ENCODE measurements at places on chromosomes 2 and 18.

DNA sequence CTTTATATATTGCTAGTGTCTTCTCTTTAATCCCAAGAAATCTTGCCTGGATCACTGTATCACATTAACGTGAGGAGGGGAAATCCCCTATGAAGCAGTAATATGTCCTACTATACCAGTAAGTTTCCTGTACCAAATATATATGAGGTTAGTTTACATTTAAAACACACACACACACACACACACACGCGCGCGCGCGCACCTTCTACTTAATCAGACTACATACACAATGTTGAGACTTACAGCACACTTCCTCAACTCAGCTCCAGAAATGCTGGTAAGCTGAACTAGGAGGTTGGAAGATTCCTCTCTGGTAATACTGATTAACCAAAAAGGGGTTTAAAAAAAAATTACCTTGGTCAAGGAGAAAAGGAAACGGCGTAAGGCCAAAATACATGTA, 49.3 kb downstream of the USP34 start:
- peak; percentile 7 for DNase-seq

GRCh38 chr2:70906439-70907005, 29.2 kb upstream of the ATP6V1B1 start:
- DNase-seq: no peak

DNA sequence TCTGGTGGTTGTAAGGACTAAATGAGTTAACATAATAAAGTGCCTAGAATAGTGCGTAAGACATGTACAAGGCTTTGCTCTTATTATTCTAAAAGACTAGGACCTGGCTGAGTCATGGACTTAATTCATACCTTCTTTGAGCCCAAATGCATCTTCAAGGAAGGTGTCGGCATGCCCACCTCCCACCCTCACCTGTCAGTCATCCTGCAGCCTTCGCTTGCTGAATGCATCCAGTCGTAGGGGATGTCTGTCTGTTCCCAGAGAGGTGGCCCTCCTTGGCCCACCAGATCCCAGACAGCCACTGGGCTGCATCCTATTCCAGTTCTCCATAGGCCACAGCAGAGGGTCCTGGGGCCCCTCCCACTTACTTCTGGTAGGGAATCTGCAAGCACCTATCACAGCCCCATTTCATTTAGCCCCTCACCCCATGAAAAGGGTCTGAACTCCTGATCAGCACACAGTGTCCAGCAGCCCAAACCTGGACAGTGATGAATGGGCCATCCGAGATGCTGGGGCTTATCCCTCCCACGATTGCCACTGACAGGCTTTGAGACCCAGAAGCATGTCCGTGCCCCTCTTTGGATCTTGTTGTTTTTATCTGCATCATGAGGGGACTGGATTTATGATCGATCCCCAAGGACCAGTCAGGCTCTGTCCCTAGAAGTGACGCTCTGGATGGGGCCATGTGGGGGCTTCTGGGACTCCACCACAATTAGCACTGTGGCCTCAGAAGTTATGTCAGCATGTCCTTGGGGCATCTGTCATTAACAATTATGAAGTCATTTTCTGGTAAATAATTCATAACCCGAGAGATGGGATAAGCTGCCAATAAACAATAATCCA, 101.1 kb downstream of the KLHL29 start:
- DNase-seq: no peak

- DNase-seq: no peak
These were observed 24.5 kb downstream of the SLC66A2 start for GRCh38 chr18:79926715-79927606.

- DNase-seq: no peak
These were observed 526.9 kb downstream of the TMEM182 start for GRCh38 chr2:103288696-103289095.

DNA sequence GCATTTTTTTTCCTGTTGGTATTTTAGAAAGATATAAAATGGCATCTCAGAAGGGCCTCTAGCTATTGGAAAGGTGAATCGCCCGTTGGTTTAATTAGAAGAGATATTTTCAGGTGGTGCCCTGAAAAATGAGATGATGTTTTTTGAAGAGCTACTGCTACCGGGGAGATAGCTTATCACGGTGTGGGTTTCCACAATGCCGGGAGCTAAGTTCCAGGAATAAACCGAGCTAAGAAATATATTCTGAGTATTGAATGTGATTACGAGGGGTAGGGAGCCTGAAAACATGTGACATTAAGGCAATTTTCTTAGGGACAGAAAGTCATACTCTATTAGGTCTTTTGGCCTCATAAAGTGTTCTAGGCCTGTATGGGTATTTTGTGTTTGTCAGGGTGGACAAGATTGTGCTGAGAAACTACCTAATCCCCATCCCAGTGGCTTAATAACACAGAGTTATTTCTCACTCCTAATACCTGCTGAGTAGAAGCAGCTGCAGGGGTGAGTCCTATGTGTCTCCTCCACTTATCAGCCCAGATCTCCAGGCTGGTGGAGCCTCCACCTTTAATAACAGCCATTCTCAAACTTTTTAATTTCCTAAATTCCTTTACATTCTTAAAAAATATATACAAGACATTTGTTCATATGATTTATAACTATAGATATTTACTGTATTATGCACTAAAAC, 150.2 kb downstream of the LRRTM1 start:
- no peak for DNase-seq

- no peak for DNase-seq
These were observed 11.0 kb downstream of the ERFE start for GRCh38 chr2:238169708-238170251.
